CD4-positive, alpha-beta memory T cell (primary cell): ENCODE measurements at places on chromosomes 1 and 21.

DNA sequence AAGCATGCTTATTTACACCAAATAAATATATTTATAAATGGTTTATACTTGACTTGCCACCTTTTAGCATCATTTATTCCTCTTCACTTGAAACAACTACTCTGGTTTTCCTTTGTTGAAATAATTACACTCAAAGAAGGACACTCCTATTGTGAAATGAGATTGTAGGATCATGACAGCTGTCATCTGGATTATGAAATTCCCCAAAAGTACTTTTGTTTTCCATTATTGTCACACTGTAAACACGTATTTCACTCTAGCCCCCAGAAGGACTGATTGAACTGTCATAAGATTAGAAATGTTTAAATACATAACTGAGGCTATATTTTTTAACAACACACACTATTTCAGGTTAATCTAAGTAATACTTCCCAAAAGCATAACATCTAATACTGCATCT, 593.8 kb downstream of the LRRIQ3 start:
- no peak for DNase-seq

GRCh38 chr1:61094677-61095469, 12.5 kb downstream of the NFIA start:
- no peak for DNase-seq

DNA sequence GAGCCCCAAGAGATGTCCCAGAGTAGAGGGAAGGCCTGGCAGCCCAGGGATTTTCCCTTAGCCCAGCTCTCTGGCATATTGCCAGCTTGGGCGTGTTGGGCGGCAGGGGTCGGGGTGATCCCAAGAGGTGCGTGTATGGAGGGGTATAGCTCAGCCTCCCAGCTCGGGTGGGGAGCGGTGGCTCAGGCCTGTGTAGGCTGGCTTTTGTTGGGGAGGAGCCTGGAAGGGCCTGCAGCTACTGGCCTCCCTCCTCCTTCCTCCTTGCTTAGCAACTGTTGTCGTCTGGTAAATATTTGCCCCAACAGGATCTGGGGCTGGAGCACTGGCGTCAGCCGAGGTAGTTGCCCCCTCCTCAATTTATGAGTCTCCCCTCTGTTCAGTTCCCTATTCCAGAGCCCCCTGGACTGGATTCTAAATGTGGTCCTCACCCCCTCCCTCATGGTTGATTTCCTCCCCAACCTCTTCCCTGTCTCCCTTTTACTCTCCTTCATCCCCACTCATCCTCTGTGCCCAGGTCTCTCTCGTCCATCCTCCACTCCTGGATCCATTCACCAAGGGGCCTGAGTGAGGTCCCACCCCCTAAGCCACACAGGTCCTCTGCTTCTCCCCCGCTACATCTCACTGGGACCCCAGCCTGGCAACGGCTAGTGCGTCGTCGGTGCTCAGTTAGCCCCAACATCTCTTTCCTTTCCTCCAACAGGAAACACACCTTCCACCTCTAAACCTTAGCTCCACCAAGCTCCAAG, 10.3 kb upstream of the LMNA start:
- DNase-seq, result peak; percentile 83

DNA sequence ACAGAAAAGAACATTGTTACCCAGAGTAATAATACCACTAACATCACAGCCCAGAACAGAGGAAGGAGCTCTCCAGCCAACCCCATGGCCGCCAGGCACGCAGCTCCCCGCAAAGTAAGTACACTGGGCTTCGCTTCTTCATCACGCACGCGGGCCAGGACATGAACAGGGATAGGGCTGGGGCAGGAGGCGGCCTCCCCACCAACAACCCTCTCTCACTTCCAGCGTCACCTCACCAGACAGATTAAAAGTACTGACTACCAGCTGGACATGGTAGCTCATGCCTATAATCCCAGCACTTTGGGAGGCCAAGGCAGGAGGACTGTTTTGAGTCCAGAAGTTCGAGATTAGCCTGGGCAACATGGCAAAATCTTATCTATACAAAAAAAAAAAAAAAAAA, 78.3 kb downstream of the NPHP4 start:
- DNase-seq, result no peak

DNA sequence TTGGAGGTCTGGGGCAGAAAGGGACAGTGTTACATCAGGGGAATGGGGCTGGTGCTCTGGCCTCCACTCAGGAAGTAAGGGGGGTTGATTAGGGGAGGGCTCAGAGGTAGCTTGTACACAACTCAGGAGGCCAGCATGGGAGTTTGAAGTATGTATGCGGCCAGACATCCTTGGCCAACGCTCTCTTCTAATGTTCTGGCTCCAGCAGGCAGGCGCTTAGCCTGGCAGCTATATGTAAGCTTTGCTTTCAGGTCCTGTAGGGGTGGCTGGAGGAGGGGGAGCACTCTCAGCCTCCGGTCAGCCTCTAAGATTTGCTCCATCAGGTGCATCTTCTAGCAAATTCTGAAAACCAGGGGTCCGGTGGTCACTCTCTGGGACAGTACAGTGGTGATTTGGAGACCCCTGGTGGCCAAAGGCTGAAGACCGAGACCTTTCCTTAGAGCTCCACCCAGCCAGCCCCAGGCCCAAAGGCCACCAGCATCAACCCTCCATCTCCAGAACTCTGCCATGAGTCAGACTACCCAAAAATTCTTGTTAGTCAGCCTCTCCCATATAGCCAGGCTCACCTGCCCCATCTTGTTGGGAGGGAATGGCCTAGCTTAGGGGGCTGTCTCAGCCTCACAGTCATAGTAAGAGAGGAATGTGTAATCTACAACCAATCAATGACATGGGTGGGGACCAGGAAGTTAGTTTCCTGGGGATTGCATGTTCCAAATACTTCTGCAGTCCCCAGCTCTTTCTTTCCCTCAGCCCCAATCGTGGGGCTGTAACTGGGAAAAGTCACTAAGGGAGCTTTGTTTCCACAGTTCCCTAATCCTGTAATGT, 9.7 kb upstream of the COL8A2 start:
- DNase-seq, result no peak

DNA sequence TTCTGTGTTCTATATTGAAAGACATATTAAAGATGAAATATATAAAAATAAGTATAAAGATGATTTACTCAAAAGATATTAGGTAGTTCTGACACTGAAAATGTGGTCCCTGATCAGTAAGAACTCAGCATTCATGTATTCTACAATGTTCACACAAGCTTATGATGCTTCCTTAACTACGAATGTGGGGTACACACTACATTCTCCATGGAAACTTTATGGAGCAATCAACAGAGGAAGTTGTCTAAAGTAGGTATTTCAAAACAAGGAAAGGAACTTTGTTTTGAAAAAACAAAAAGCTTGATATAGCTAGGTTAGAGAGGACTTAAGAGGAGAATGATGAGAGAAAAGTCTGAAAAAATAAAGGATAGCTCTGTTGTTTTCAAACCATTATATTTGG, 119.7 kb upstream of the RGS18 start:
- DNase-seq, result no peak

GRCh38 chr1:235923466-235924021, 56.8 kb upstream of the LYST start:
- DNase-seq, result peak; percentile 46

- DNase-seq, result no peak
Observed at GRCh38 chr1:234541286-234541975, 62.5 kb upstream of the TARBP1 start.

DNA sequence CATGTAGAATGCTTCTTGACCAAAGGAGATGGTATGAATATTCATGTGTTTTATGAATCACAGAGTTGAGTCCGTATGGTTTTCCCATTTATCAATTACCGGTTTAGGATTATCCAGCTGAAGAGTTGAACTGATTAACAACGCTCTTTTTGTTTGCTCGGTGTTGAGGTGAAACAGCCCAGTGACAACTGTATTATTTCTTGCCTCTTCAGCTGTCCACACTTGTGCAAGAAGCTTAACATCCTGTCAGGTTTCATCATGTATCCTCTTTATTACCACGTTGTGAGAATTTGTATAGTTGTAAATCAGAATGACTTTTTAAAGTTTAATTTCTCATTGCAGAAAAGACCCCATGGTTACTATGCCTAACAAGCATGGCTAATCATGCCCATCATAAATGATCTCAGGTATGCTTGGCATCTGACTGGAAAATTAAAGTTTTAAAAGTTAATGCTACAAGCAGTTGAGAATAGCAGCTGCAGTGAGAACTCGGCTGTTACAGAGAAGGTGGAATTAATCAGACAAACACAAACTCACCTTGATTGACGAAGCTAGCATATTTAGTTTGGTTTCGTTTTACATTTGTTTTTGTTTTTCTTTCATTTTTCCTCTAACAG, 563.2 kb upstream of the ADGRL2 start:
- no peak for DNase-seq

DNA sequence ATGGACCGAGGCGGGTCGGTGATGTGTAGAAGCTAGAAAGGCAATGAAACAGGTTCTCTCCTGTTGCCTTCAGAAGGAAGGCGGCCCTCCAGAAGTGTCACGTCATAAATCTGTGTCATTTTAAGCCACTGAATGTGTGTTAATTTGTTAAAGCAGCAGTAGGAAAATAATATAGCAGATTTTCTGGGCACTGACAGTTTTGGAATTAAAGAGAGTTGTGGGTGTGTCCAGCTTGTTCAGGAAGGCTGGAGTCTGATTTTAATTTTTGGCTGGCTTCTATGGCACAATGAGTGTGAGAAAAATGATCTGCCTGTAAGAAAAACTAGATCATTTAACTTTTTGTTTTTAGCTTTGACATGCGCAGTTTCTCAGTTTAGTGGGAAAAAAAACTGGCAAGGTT, 177.3 kb downstream of the EDEM3 start:
- no peak for DNase-seq

GRCh38 chr21:36575306-36575705, 95.4 kb upstream of the CLDN14 start:
- DNase-seq, result no peak

GRCh38 chr21:29928537-29928936, 11.3 kb downstream of the GRIK1 start:
- DNase-seq, result no peak

GRCh38 chr21:41361786-41362604, at the start of gene MX2:
Gene MX2 (plus strand): TSS chr21:41362027. CDS start chr21:41376907, 14,880 bp downstream.
- peak; percentile 94 for DNase-seq

DNA sequence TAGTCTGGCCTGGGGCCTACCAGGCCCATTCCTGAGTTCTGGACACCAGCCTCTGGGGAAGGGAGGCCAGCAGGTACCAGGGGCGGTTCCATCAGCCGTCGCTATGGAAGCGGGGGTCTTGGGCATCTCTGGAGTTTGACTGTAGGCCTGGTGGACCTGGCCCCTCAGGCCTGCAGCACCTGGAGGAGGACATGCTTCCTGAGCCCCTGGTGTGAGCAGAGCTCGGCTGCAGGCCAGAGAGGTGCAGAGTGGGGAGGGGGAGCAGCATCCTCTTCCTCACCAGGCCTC, 7.8 kb downstream of the MYBPH start:
- DNase-seq, result no peak

GRCh38 chr1:5596651-5597050, 395.6 kb downstream of the NPHP4 start:
- DNase-seq, result no peak

GRCh38 chr21:26941421-26941820, 25.5 kb downstream of the ADAMTS5 start:
- no peak for DNase-seq

GRCh38 chr1:22376976-22377375, 74.7 kb upstream of the ZBTB40 start:
- no peak for DNase-seq

GRCh38 chr1:205335692-205336091, 14.1 kb upstream of the NUAK2 start:
- DNase-seq, result peak; percentile 70

DNA sequence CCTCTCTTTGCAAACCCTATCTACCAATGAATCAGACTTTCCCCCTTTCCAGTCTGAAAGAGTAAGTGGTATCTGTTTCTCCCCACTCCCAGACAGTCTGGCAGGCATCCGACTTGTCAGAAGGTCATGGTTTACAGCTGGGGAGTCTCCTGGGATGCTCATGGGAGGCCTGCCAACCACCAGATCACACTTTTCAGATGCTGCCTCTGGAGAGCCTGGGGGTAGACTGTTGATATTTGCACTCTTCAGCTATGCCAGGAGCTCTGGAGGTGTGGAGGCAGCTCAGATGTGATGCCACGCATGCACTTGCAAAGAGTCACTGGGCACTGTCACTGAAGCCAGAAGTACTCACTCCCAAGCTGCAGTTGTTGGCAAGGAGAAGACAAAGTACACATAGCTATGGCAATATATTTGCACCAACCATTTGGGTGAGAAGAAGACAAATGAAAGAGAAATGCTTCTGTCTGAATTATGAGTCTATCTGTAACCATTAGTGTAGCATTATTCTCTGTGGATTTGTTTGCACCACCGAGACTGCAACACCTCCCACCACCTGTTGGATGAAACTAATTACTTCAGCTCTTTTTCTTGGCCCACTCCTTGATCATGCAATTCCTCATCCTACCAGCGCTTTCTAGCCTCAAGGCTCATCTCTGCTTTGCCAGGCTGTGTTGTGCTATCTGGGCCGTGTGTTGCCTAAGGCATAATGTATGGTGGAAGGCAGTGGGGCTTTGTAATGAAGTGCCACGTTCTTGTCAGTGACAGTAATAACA, 133.0 kb upstream of the SPAG17 start:
- no peak for DNase-seq

- DNase-seq, result no peak
Observed at GRCh38 chr21:28421716-28422524, 570.8 kb downstream of the LTN1 start.

GRCh38 chr1:179809506-179810366, 66.6 kb downstream of the FAM163A start:
- peak; percentile 70 for DNase-seq

DNA sequence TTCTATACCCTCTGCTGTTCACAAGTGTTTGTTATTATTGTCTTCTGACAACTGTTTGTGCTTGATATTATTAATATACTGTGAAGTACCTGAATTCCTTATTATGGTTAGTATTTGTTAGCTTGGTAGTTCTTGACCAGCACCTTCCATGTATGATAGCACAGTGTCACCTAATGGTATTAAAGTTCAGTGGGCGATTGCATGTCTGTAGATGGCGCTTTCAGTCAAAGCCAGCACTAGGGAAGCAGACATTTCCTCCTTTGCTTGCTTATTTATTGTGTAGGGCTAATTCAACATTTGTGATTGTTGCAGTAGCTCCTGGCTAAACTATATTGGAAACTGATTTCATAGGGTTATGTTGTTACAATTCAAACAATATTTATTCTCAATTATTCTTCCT, 218.0 kb downstream of the ZP4 start:
- no peak for DNase-seq

DNA sequence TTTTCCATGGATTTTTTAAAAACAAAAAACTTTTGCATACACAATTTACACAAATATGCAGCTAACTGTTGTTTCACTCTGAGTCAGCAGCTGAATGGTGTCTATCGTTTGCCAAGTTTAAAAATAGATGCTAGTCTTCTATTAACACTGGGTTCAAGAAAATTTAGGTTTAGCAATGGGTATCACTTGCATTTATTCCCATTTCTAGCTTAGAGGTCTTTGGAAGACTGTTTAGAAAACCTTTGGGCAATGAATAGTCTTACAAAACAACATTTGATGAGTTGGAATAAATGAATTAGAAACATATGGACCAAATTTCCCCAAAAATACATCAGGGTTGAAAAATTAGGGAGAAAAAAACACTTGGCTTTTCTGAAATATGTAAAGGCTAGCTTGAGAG, 165.8 kb downstream of the LYPLAL1 start:
- DNase-seq, result no peak
